AG09319 (cell line): ENCODE measurements at places on chromosomes 16 and 17.
A peak's percentile ranks its signal among the peaks of the same experiment; 100 is the strongest.

- DNase-seq, result no peak
Measured at GRCh38 chr17:74484066-74484465, 17.6 kb downstream of the CD300A start.

DNA sequence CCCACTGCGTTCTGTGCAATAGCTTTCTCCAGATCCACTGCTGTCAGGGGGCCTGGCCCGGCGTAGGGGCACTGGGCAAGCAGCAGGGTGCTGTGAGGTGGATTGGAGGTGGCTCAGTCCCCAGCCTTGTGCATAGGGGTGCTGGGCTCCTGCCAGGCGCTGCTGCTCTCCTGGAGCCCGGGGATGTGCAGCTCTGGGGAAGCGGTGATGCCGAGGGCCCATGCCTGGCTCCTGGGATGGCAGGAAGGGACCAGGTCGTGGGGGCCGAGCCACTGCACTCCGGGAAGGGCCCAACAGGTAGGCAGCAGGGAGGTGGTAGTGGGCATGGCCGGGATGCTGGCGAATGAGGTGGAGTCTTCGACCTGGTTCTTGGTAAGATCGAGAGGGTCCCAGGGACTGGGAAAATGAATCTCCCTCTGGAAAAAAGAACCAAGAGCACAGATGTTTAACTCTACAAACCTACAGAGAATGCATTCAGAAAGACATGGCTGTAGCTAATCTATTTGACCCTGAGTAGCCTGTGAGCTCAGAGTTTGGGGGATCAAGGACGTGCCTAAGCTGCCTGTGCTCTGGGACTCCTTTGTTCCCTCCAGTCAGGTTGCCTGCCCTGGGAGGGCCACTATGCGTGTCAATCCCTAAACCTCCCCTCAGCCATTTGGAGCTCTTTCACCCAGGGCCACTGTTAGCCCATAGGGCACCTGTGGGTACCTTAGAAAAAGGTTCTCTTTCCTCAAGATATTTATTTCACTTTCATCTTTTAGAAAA, 6.6 kb upstream of the SUPT4H1 start:
- no peak for DNase-seq

- DNase-seq, result no peak
Measured at GRCh38 chr17:50020841-50021599, 26.0 kb upstream of the DLX3 start.

GRCh38 chr17:33220036-33220435, 73.1 kb downstream of the ASIC2 start:
- no peak for DNase-seq

DNA sequence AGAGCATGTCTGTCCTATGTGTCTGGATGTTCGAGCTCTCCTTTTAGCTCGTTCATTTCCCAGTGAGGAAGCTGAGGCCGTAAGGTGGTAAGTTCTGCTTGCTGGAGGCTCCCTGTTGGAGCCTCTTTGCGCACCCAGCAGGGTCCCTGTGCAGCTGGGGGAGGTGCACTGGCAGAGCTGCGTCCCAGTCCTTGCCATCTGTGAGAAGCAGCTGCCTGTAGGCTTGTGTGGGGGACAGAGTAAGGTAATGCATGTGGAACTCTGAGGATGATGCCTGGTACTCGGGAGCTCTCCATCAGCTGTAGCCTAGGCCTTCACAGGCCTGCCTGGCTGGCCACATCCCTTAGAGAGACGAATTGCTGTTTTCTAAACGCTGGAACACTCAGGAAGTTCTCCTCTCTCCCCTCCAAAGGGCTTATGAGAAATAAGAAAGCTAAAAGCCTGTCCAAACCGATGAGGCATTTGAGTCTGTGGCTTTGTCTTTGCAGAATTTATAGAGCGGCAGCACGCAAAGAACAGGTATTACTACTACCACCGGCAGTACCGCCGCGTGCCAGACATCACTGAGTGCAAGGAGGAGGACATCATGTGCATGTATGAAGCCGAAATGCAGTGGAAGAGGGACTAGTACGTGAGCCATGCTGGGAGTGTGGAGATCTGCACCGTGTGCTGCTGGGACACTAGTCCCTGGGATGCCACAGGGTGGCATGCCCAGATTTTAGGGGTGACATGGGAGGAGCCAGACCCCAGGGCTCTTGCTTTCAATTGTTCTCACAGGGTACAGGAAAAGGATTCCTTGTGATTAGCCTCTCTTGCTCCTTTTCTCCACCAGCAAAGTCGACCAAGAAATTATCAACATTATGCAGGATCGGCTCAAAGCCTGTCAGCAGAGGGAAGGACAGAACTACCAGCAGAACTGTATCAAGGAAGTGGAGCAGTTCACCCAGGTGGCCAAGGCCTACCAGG, 1.6 kb downstream of the NDUFB10 start:
- no peak for DNase-seq

GRCh38 chr16:67457611-67458010, 23.3 kb downstream of the ATP6V0D1 start:
- DNase-seq, result no peak

DNA sequence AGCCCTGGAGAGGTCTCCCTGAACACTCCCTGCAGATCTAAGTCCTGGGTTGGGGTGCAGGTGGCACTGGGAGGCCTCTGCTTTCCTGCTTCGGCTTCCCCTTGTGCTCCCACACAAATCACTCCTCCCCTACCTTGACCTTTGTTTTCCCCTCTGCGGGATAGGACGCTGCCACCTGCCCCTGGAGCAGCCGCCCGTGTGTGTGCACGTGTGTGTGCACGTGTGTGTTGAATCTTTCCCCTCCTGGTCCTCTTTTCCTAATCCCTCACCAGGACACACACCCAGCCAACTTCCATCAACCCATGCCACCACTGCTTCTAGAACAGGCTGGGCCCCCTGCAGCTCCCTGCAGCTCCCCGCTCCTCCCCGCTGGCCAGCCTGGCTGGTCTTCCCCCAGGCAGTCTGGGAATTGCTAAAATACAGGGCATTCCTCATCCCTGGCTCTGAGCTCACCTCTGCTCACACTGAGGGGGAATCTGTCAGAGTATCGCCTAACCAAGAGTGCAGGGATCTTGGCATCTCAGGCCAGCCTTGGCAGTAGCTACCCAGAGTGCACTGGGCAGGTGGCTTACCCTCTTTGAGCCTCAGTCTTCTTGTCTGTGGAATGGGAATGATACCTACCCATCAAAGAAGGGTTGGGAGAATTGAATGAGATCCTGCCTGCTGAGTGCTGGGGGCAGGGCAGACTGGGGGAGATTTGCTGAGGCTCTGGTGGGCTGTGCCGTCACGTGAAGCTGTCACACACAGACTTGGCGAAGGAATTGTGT, 198.5 kb downstream of the NTN1 start:
- no peak for DNase-seq

DNA sequence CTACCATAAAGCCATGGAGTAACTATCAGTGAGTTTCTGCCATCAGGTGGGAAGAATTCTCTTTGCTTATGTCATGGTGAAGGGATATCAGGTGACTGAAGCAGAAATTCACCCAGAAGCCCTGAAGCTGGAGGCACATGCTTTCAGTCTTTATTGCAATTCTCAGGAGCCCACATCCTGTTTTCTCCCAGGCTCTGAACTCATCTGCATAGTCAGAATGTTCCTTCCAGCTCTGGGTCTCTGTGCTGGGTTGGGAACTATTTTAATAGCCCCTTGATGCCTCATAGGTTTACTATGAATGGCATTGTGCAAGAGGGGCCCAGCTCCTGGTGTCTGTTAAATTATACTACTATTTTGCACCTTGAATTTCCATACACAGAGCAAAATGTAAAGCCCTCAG, 198.4 kb upstream of the SOX9 start:
- DNase-seq, result no peak

DNA sequence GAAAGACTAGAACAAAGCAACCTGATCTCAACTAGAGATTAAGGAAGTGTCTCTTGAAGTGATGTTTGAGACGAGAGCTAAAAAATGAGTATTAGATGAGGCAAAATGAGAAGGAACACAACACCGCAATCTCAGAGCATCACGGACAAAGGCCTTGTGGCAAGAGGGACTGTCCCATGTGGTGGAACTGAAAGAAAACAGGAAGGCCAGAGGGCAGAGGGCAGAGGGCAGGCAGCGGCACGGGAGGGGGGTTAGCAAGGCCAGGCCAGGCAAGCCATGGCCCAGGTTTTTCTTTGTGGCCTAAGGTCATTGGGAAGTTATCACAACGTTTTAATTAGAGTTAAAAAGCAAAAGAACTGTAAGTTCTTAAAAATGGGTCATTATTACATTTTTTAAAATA, 22.5 kb downstream of the RPA1 start:
- no peak for DNase-seq

DNA sequence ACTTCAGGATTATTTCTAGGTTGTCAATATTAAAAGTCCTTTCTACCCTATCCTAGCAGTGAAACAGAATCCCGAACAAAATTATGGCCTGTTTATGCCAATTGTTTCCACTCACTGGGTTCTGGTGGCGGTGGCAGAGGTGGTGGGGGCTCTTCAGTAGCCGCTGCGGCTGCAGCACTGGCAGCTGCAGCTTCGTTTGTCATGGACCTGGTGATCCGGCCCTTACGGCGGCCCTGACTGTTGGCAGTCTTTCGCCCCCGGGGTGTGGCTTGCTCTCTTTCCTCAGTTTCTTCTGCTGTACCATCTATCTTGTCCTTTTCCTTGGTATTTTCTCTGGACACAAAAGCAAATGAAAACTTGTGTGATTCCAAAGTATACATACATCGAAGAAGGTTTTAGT, 94.4 kb downstream of the NCOR1 start:
- DNase-seq, result no peak

DNA sequence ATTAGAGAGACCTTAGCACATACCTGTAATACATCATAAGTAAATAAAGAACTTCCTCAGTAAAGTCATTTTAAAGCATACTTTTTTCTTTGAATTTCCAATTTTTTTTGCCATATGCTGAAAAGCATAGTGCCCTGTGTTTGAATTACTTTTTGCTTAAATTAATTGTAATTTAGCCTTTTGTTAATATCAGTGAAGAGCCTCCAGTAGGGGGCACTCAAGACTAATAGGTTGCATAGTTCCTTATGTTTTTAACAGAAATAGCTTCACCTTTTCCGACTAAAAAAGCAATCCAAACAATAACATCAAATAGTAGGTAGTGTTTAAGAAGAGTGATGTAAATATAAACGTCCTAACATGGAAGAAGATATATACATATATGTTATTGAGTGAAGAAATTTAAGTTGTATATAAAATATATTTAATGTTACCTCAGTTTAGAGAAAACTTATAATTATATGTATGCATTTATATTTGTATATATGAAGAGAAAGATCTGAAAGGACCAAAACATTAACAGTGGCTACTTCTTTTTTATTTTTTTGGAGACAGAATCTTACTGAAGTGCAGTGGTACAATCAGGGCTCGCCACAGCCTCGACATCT, 18.6 kb downstream of the RAD51C start:
- DNase-seq, result peak; percentile 12

- DNase-seq, result no peak
Measured at GRCh38 chr16:85552980-85553435, 60.1 kb upstream of the GSE1 start.

GRCh38 chr17:80430446-80431245, 15.7 kb downstream of the ENDOV start:
- no peak for DNase-seq

DNA sequence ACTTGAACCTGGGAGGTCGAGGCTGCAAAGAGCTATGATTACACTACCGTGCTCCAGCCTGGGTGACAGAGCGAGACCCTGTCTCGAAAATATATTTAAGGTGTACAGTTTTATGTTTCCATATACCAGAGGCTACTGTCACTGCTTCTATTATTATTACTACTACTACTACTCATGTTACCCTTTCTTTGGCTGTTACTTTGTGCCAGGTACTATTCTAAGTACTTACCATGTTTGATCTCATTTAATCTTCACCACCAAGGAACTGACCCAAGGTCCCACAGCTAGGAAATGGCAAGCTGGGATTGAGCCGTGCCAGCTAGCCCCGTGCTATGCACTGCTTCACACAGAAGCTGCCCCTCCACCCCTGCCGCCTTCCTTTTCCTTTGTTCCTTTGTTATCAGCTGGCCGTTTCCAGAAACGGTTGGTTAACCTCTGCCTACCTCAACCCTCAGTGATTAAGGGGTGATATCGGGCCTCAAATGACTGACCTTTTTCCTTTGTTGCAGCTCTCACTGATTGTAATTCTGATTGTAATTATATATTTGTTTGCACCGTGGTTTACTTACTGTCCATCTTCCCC, 78.4 kb downstream of the ABCC1 start:
- no peak for DNase-seq

DNA sequence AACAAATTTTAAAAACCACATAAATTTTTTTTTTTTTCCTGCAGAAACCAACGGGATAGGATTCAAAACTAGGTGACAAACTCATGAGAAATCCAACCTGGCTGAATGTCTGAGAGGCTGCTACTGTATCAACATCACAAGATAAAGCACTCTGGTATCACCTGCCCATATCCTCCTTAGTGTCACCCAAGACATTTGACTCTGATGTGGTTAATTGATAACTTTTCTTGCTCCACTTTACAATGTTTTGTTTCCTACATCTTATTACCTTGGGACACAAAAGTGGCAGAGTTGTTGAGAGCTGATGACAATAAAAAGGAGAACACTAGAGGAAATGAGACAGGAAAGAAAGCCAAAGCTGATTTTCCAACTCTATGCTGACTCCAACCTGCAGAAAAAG, 4.0 kb upstream of the FBXL20 start:
- no peak for DNase-seq

GRCh38 chr17:77214743-77215142, 74.0 kb downstream of the SEC14L1 start:
- no peak for DNase-seq

GRCh38 chr16:53346-54236, at the start of the genes POLR3K and SNRNP25:
Gene POLR3K, minus strand, starts transcription at chr16:53608. Its CDS starts 22 bp downstream, at chr16:53586.
Gene SNRNP25, plus strand, starts transcription at chr16:53828. Its CDS starts 189 bp downstream, at chr16:54017.
- peak; percentile 96 for DNase-seq

GRCh38 chr16:75526032-75526790, 9.7 kb downstream of the CHST5 start:
- no peak for DNase-seq

DNA sequence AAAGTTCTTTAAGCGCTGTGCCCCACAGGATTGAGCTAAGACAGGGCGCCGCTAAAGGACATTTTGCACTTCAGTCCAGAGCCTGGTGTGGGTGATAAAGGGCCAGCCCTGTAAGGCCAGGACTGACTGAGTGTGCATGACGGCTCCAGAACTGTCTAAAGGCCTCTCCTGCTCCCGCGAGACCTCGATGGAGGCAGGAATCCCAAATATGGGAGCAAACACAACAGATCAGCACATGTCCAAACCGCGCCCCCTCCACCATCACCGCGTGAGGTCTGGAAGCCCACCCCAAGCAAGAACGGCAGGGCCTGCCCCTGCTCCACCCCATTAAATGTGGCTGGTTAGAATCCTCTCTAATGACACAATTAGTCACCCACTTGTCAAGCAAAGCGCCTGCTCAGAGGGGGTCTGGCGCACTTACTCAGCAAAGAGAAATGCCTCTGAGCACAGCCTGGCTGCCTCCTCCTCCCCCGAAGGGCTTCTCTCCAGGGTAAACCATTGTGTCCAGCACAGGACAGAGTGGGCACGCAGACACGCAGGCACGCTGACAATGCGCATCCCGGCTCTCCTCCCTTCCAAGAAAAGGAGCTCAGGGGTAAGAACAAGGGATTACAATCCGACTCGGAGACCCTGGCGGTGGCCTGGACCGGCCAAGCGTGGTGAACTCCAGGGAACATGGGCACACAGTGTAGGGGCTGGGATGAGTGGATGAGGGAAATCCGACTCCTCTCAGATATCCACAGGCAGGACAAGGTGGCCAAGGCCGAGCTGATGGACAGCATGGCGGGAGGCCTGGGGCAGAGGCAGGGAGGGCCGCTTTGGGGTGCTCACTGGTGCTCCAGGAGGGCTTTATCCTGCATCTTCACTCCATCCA, 1.5 kb downstream of the MXRA7 start:
- peak; percentile 75 for DNase-seq
